ENCODE measurements at places on chromosomes 11 and 22. TPM values are rescaled to one million over a fixed set of nuclear protein-coding genes. Genes with fewer than 3 reads are reported as not detected.

Gene LGR4
- 44.6 TPM for total RNA-seq

Gene HEPHL1
- not detected for total RNA-seq

Gene PATE2
- total RNA-seq = not detected

Gene FGF3
- not detected for total RNA-seq

- DNase-seq = no peak
These were observed 86.5 kb downstream of the WNT11 start for GRCh38 chr11:76119779-76120178.
